ENCODE measurements at places on chromosomes 6 and 20.

DNA sequence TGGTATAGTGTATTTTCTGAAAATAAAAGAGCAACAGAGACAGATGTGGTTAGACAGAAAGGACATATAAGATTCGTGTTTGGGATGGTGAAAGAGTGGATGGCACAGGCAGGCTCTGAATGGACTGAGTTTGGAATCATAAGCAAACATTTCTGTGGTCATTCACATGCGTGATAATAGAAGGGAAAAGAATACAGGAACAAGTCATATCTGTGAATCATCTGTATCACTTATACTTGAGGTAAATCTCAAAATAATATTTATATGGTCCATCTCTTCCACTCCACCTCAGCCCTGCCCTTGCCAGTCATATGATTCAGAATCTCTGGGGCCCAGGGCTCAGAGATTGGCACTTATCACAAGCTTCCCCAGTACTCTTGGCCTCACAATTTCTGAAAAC lies 535.1 kb downstream of the BCKDHB start:
- DNase-seq = peak; percentile 6

- DNase-seq = peak; percentile 58
These were observed 109.6 kb downstream of the CARMIL1 start for GRCh38 chr6:25388776-25389175.

- DNase-seq = peak; percentile 27
These were observed 180.4 kb downstream of the ADGRG6 start for GRCh38 chr6:142482249-142482648.

DNA sequence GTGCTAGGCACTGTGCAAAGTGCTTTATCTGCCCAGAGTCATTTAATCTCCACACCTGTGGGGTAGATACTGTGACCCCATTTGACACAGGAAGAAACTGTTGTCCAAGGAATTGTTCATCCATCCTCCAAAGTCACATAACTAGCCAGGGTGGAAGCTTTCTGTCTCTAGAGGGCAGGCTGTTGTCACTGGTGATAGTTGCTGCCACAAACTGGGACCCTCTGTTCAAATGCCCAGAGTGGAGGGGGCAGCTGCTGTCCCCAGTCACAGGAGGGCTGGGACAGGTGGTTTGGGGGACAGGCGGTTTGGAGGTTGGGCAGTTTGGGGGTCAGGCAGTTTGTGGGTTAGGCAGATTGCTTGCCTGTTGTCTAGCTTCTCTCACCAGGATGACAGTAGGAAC lies 16.1 kb upstream of the TMEM242 start:
- no peak for DNase-seq

- no peak for DNase-seq
These were observed 194.4 kb downstream of the TMEM200A start for GRCh38 chr6:130560231-130560630.

Data from epithelial cell of esophagus (primary cell).